Activated CD4-positive, alpha-beta T cell treated with anti-CD3 and anti-CD28 coated beads for 4 hours (primary cell): ENCODE measurements at places on chromosomes 1 and 21.

DNA sequence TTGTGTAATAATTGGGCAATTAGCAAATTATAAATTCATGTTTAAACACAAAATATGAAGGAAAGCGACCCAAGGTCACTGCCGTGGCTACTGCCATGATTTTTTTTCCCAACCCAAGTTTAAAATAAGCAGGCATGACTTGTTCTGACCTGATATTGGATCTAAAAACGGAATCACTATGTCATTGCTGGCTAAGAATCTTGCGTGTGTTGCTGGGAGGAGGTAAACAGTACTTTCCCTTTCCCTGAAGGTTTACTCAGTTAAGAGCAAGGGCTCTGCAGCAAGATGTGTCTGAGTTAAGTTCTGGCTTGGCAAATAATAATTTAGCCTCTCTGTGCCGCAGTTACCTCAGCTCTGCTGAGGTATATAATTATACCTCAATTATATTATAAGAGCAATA is 125.7 kb upstream of the L1TD1 start:
- no peak for DNase-seq

GRCh38 chr1:12434174-12434573 is 183.8 kb downstream of the DHRS3 start:
- peak; percentile 66 for DNase-seq

DNA sequence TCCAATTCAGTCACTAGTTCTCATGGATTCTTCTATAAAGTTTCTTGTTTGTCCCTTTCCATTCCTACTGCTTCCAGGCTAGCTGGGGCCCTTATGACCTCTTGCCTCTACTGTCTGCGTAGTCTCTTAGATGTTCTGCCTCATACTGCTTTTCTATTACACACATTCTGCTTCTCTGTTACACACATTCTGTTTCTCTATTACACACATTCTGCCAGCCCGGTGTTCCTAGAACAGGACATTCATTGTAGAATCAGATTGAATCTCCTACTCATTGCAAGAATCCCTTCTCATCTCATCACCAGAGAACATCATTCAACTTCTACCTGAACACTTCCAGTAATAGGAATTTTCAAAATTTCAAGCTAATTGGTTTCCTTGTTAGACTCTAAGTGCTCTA is 69.3 kb upstream of the QSOX1 start:
- DNase-seq, result no peak

DNA sequence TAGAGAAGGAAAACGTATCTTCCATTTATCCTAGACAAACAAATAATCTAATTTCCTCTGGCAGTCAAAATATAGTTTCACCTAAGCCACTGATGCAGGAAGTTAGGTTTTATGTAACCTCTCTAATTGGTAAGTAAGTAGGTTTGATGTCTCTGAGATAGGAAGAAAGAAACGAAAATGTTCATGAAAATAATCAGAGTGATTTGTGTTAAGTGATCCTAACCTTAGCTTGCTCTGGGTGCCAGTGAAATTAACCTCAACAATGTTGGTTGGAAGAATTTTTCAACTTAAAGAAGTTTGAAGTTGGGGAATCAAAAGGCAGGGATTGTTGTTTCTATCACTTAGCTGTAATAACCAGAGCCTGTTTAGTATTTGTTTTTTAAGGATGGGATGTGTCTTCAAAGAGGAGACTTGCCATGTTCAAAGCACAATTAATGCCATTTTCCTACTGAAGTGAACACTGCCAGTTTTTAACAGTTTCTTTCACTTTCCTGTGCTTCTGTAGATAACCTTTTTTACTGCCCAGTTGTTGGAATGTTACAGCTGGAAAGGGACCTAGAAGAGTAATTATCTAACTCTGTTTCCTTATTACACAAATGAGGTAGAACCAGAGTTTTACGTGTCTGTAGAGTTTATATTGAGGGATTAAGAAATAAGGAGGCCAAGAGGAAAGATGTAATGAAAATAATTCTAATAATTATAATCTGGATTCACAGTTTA is 18.4 kb downstream of the HIPK1 start:
- no peak for DNase-seq

- DNase-seq, result peak; percentile 41
Measured at GRCh38 chr21:34865400-34866241, 183.5 kb downstream of the RUNX1 start.

GRCh38 chr1:29256394-29256793 is 20.1 kb downstream of the PTPRU start:
- no peak for DNase-seq

DNA sequence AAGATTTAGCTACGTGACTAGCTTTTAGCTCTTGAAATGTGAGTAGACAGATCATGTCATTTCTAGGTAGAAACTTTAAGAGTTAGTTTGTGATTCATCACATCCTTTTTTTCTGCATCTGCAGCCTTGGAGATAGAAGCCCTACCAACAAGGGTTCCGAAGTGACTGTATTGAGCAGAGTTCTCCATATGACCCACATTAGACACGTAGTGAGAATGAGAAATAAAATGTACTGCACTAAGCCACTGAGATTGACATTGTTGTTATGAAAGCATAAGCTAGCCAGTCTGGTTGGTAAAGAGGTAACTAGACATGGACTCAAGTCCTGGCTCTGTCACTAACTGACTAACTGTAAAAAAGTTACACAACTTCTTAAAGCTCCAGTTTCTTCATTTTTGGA is 296.1 kb downstream of the PDE4B start:
- DNase-seq, result no peak

DNA sequence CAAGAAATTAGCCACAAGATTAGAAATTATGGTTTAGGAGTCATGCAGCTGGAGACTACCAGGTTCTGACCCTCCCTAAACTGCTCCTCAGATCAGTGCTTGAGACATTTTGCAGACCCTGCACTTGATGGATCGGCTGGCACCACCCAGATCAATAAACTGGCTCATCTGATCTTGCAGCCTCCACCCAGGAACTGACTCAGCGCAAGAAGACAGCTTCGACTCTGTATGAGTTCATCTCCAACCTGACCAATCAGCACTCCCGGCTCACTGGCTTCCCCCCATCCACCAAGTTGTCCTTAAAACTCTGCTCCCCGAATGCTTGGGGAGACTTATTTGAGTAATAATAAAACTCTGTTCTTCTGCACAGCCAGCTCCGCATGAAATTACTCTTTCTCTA is 40.0 kb downstream of the L1TD1 start:
- DNase-seq, result no peak

GRCh38 chr1:116570358-116571214 is at the start of gene CD58:
CD58 (minus strand) TSS chr1:116571026; CDS start chr1:116570972, 54 bp downstream.
- peak; percentile 78 for DNase-seq

GRCh38 chr1:98887507-98887906 is 117.2 kb downstream of the PLPPR5 start:
- no peak for DNase-seq

DNA sequence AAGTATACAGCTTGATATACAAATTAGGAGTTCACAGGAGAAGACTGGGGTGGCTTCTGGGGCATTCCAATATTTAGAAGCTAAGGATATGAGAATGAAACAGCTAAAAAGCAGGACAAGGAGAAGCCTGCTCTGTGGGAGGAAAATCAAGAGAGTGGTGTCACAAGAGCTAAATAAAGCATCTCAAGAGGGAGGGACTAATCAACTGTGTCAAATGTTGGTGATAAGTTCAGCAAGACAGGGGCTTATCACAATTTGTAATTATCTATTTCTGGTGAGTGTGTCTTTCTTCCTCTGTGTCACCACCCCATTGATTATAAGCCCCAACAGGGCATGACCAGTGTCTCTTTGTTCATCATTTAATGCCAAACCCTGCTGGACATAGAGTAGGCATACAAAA is 295.8 kb upstream of the DUSP10 start:
- DNase-seq, result no peak

GRCh38 chr21:24375201-24375600 is 1232.1 kb downstream of the MRPL39 start:
- no peak for DNase-seq

GRCh38 chr1:192763243-192763642 is 45.6 kb upstream of the RGS2 start:
- no peak for DNase-seq
